ENCODE measurements at places on chromosomes 11 and 22. TPM values are rescaled to one million over a fixed set of nuclear protein-coding genes. Genes with fewer than 3 reads are reported as not detected.

The SPDYC gene
- not detected for total RNA-seq

The UPK3A gene
- not detected for total RNA-seq

The HMGXB4 gene
- 9.8 TPM for total RNA-seq

The UQCC3 gene
- total RNA-seq = 23.9 TPM

The THRSP gene
- not detected for total RNA-seq

The LGR4 gene
- 35.9 TPM for total RNA-seq

The OOSP2 gene
- total RNA-seq = not detected

The ZNRD2 gene
- 80.9 TPM for total RNA-seq

The GUCY1A2 gene
- total RNA-seq = 0.01 TPM
